ENCODE measurements at places on chromosomes 6 and 20. TPM values are rescaled to one million over a fixed set of nuclear protein-coding genes. Genes with fewer than 3 reads are reported as not detected.

GRCh38 chr6:4732691-4733315, 43.4 kb upstream of the CDYL start:
- DNase-seq: peak; percentile 98

GRCh38 chr20:22348010-22348409, 236.4 kb downstream of the FOXA2 start:
- no peak for DNase-seq

GRCh38 chr20:49781676-49782075, 31.0 kb upstream of the SLC9A8 start:
- DNase-seq: no peak

DNA sequence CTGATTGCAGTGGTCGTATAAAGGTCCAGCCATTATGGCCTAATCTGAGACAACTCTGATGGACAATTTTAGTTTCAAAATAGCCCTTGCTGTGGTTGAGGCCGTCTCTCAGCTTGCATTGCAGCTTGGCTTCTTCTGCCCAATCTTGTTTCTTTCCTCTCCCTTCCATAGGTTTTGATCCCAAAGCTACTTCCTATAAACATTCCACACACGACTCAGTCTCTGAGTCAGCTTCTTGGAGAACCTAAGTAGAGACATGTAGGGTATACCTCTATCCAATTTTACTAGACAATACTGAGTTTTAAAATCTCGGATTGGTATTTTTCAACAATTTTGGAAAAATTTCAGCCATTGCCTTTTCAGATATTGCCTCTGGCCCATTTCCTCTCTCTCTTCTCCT, 13.4 kb downstream of the IYD start:
- no peak for DNase-seq

DNA sequence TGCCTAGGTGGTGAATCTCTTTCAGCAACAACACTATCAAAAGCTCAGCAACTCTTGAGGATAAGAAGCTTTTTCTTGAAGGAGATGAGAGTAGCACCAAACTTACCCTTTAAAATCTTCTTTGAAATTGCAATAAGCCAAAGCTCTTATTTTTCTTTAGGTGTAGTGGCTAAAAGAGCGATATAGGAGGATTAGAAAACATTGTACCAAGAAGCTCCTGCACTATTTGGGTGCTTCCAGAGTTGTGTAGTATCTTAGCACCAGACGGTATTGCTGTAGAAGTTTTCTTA, 1.2 kb downstream of the FUT9 start:
- no peak for DNase-seq

DNA sequence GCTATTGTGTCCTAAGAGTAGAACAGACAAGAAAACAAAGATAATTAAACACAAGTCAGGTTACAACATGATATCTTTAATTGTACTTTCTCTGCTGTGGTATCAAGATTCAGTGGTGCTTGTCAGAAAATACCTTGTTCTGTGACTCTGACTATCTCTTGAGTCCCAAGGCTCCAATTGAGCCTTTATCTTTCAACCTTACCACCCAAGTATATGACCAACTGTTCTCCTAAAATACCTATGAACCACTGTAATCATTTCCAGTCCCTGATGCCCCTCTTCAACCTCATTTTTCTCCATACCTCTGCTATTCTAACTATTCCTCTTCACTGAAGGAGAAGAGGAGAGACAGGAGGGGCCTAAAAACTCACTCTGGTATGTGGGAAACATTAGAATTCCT, 66.9 kb upstream of the TPD52L1 start:
- DNase-seq: no peak

GRCh38 chr6:130929036-130929678, 102.0 kb downstream of the SMLR1 start:
- DNase-seq: no peak

DNA sequence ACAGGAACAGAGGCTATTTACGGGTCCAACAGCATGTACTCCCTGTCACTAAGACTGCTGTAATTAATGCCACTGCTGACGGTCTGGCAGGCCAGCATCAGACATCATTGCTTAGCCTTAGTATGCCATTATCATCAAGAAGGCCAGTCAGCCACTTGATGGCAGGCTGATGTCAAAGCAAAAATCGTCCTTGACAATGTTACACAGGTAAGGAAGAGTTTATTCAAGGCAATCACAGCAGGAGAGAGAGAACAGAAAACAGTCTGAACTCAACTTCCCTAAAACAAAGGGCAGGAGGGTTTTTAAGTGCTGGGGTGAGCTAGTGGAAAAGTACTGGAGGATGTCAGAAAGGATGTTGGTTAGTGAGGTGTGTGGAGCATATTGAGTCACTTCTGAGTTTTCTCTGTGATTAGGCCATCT, 25.1 kb downstream of the FKBP1C start:
- DNase-seq: no peak

DNA sequence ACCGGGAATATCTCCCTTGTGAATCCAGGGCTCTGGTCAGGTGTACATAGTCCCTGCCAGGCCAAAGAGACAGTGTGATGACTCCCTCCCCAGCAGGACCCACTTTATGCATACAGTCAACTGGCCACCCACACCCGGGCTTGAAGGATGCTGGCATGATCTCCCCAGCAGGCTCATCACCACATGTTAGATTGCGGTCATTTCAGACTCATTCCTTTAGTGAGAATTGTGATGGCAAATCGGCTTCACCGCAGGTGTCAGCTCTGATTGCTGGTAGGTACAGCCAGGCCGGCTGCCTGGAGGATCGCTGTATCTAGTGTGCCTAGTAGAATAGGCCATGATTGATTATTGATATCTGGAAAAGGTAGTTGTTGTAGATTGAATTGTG, 24.5 kb downstream of the CD83 start:
- no peak for DNase-seq

GRCh38 chr6:116465246-116465645, 4.1 kb downstream of the CALHM6 start:
- DNase-seq: no peak

DNA sequence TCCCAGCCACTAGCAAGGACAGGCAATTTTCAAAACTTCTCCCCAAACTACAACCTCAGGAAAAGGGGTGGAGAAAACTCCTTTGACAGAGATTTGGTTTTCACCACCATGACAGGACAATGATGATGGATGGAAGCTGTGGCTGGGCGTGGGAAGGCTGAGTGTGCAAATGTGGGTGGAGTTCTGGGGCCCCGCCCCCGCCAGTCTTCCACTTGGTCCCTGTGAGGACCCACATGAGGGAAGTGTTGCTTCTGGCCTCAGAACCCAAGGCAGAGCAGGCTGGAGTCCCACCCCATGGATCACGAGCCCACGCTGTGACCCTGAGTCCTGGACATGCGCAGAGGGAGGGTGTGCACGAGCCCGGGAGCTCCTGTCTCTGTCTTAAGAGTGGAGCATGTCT, 21.5 kb upstream of the MRGBP start:
- no peak for DNase-seq

- DNase-seq: no peak
These were observed 129.0 kb downstream of the REV3L start for GRCh38 chr6:111353912-111354462.

GRCh38 chr6:7513529-7513928, 27.9 kb upstream of the DSP start:
- DNase-seq: no peak

GRCh38 chr6:9523462-9523861, 891.4 kb downstream of the TFAP2A start:
- peak; percentile 94 for DNase-seq

- no peak for DNase-seq
These were observed 53.5 kb downstream of the EBF4 start for GRCh38 chr20:2745936-2746635.

- DNase-seq: no peak
These were observed 41.2 kb downstream of the SASH1 start for GRCh38 chr6:148383658-148384368.

GRCh38 chr6:113412589-113413357, 444.4 kb upstream of the MARCKS start:
- DNase-seq: peak; percentile 64

GRCh38 chr20:37668166-37668565, 25.7 kb upstream of the CTNNBL1 start:
- DNase-seq: no peak

GRCh38 chr6:40252531-40253258, 318.4 kb upstream of the MOCS1 start:
- DNase-seq: no peak

DNA sequence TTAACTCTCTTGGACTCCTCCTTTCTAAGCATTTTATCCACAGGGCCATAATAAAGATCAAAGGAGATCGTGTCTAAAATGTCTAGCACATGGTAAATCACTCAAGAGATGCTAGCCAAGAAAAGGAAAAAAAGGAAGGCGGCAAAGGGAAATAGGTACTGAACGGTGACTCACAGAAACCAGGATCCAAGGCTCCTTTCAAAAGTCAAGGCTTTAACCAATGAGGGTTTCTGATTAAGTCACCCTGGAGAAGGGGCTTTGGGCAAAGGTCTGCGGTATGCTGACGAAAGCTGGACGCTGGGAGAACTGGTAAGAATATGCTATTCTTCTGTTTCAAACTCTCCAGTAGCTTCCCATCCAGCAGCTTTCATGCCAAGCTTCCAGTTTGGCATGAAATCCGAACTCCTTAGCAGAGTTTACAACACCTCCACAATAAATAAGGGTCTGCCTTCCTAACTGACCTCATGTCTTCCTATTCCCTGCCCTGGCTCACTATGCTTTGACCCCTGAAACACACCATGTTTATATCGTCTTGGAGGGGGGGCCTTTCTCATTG, 1.0 kb downstream of the TOMM34 start:
- DNase-seq: peak; percentile 75

- DNase-seq: peak; percentile 32
These were observed 47.8 kb downstream of the GMPR start for GRCh38 chr6:16286151-16286522.

DNA sequence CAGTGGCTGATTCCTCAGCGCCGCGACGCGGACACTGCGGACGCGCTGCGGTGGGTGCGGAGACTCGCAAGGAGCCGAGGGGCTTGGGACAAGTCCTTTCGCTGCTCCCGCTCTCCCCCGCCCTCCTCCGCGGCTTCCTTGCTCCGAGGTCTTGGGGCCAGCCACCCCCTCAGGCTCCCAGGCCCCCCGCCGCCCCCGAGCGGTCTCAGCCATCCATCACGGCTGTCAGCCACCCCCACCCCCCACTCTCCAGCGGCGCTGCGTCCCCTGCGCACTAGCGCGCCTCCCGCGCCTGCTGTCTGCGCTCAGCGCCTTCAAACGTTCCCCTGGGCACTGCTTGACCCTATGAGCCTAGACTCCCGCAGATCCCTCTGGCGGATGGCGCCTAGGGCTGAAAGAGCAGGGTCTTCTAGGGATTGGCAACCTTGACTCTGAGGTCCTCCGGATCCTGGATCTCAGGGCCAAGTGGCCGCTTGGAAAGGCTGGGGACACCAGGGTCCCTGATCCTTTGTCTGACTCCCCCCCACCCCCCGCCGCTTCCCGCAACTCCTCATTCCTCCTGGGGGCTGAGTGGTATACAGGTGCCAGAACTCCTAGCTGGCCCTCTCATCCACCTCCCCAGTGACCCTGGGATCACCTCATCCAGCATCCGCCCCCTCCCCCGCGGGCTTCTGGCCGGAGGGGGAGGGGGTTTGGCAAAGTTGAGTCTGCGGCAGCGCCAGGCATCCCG, 1.4 kb downstream of the SLC12A5 start:
- DNase-seq: no peak

DNA sequence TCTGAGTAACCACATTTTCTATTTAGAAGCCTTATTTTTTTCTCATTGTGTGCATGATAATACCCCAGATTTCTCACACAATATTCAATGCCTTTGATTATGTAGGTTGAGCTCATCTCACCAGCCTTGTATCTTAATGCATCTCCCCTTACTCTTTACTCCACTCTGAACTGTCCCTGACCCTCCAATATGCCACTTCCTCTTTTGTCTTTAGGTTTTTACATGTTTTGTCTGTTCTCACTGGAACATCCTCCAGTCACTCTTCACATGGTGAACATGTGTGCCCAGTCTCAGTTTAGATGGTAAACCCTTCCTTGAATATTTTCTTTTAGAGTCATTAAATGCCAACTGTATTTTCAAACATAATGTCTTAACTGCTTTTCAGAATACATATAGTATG, 392.9 kb upstream of the IMPG1 start:
- no peak for DNase-seq

DNA sequence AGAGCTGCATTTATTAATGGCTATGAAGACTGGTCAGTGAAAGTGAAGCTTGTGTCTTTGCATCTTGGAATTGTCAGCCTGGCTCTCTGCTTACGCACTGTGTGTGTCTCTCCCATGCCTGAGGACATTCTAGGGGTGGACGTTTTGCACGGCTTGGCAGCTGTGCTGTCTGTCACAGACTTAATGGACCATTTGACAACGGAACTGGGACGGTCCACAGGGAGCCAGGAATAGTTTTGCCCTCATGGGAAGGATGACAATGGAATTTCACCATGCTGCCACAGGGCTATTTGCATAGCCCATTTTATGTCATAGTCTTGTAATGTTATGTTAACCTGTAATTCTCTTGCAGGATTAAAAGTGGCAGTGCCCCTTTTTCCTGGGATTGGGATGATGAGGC, 44.7 kb downstream of the OR2B6 start:
- no peak for DNase-seq

DNA sequence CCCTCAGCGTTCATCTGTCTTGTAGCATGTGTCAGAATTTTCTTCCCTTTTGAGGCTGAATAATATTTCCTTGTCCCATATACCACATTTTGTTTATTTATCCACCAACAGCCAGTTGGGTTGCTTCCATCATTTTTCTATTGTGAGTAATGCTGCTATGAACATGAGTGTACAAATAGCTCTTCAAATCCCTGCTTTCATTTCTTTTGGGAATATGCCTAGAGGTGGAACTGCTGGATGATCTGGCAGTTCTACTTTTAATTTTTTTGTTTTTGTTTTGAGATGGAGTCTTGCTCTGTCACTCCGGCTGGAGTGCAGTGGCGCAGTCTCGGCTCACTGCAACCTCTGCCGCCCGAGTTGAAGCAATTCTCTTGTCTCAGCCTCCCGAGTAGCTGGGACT, 64.7 kb downstream of the SASH1 start:
- peak; percentile 98 for DNase-seq

DSN1 gene
- total RNA-seq: 73.1 TPM

LIN28B gene
- total RNA-seq: 0.07 TPM

VWA7 gene
- 0.94 TPM for total RNA-seq

HLA-DQB2 gene
- not detected for total RNA-seq

TINAG gene
- total RNA-seq: not detected

MAP1LC3A gene
- total RNA-seq: 59.8 TPM

CLPSL2 gene
- not detected for total RNA-seq

GHRH gene
- total RNA-seq: not detected

SCUBE3 gene
- total RNA-seq: not detected

DEFB124 gene
- not detected for total RNA-seq

EMILIN3 gene
- not detected for total RNA-seq

ADAM33 gene
- 0.15 TPM for total RNA-seq

CPXM1 gene
- 0.15 TPM for total RNA-seq
